ENCODE measurements at places on chromosomes 5 and 9.

- DNase-seq, result no peak
Measured at GRCh38 chr9:132551556-132551955, 30.9 kb upstream of the BARHL1 start.

DNA sequence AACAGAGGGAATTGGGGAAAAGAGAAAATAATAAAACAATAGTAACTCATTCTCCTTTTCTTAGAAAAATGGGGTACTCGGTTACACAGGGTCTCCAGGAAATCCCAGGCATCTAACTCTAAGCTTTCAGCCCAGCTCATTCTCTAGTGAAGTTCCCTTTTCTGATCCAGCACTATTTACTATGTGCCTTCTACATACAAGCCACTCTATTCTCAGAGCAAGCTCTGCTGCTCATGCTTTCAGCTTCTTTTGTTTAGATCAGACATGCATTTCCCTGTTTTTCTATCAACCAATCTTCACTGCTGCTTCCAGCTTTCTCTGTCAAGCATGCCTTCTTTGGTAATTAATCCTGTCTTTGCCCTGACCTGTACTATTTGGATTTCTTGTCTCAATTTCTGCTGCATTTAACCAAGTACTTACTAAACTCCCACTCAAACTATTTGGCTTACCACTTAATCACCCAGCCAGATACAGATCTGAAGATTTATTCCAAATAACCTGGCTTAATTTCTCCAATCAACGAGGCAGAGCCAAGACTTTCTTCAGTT, 25.3 kb downstream of the OSMR start:
- no peak for DNase-seq

- DNase-seq, result peak; percentile 42
Measured at GRCh38 chr5:87069974-87070608, 197.6 kb upstream of the RASA1 start.

- no peak for DNase-seq
Measured at GRCh38 chr9:105044518-105044917, 116.6 kb upstream of the ABCA1 start.

DNA sequence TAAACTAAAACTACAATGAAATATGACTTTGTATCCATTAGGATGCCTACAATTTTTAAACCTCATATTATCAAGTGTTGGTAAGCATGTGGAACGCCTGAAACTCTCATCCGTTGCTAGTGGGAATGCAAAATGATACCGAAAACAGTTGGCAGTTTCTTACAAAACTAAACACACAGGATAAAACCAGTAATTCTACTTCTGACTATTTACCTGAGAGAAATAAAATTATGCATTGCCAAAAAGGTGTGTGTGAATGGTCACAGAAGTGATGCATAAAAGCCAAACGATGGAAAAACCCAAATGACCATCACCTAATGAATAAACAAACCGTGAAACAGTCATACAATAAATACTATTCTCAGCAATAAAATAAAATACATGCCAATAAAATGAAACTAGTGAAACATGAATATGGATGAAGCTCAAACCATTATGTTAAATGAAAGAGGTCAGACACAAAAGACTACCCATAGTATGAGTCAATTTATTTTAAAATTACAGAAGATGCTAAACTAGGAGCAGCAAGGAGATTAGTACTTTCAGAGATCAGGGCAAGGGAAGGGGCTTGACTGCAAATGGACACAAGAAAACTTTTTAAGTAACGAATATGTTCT, 13.4 kb downstream of the AUH start:
- DNase-seq, result no peak
